ENCODE measurements at places on chromosomes 7 and 10.

- DNase-seq, result no peak
Observed at GRCh38 chr7:15802425-15802824, 115.9 kb upstream of the MEOX2 start.

GRCh38 chr10:121813857-121814256, 114.0 kb downstream of the ATE1 start:
- no peak for DNase-seq

GRCh38 chr10:123043409-123043925, 34.7 kb downstream of the ACADSB start:
- peak; percentile 39 for DNase-seq

- DNase-seq, result no peak
Observed at GRCh38 chr10:53314876-53315275, 542.3 kb upstream of the MBL2 start.

DNA sequence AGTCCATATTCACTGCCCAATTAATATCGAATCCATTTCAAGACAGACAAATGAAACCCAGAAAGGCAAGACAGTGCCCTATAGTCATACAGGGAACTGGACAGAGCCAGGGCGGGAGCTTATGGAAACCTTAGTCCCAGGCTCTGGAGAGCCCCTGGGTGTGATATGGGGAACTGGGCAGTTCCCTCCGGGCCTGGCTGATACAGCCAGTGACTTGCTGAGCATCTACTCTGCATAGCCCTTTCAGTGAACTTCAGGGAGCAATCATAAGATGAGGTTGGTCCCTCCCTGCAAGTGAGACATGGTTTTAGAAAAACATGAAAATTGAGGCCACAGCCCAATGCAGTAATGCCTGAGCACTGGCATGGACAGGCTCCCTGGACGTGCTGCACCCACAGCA, 241.9 kb downstream of the GRID1 start:
- no peak for DNase-seq

DNA sequence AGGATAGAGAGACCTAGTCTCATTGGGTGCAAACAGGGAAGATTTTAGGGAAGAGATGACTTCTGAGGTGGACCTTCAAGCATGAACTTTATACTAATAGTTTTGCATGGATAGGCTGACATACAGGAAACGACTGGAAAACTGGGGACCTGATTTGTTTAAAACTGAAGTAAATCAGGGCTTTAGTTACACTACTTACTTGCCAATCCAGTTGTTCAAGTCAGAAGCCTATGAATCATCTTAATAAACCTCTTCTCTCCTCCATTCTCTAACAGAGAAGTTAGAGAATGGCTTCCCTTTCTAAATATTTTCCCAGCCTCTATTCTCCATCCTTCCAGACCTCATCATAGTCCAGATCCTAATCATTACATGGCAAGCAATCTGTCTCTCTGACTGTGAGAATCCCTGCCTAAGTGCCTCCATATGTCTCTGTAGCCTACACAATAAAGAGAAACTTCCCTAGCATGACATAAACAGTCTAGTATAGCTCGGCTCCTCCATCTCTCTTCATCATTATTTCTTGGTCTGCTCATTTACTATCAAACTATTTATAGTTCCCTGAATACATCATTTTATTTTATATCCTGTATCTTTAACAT, 55.8 kb downstream of the PRKG1 start:
- no peak for DNase-seq

DNA sequence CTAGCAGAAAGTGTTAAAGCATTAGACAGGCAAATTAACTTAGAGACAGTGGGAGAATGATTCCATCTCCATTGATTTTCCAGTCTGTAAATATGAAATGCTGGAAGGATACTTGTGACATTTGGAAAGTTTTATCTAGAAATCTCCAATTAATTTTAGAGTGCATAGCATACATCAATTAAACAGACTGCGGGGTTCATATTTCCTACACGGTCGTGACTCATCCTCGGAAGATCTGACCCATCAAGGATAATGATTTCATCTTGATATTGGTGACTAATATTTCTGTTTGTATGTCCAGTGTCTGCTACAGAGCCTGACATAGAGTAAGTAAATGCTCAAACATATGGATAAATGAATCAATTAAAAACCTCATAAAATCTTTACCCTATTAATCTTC, 474.9 kb downstream of the KCNMA1 start:
- DNase-seq, result no peak
